ENCODE measurements at places on chromosomes 11 and 22.
A peak's percentile ranks its signal among the peaks of the same experiment; 100 is the strongest.

DNA sequence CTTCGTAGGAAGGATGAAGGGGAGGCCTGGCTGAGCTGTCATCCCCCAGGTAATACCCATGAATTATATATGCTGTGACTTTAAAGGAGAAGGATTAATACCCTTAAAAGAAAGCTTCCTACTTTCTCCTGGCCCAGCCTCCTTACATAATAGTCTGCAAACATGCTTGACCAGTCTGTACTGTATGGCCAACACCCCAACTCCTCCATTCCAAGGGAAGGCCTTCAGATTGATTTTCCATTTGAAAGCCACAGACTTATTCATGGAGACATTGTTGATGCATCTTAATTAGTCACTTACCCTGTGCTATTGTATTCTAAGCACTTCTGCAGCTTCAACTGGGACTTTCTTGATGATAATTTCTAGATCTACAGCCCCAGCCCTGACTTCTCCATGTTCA lies 2.0 kb downstream of the PAAF1 start:
- DNase-seq, result no peak

- DNase-seq, result no peak
These were observed 368.6 kb downstream of the TBC1D22A start for GRCh38 chr22:47130883-47131631.

- DNase-seq, result no peak
These were observed 118.3 kb downstream of the WT1 start for GRCh38 chr11:32316858-32317642.

- DNase-seq, result no peak
These were observed 197.6 kb upstream of the BLID start for GRCh38 chr11:122313581-122313980.

DNA sequence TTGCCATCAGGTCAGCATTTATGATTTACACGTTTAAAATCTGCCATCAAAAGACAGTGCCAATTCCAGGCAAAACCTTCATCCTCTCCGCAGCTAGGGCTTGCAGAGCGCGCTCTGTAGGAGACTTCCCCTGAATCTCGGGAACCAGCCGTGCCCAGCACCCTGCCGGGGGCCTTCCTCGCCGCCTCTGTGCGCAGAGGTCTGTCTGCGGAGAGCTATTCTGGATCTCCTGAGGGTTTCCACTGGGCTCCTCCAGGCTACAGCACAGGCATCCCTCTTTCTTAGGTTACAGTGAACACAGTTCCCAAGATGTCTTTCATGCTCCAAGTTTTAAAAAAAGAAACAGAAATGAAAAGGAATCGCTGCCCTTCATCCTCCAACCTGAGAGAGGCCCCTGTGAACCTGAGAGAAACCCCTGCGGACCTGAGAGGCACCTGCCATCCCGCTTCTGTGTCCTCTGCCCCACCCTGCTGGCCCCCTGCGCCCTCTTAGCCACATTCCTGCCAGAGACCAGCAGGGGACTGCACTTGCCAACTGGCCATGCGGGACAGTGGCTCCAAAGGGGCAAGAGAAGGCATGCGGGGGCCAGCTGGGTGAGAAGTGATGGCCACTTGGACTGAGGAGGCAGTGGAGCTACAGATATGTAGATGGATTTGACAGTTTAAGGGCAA lies 16.1 kb downstream of the TP53AIP1 start:
- DNase-seq, result peak; percentile 61

GRCh38 chr11:85685125-85685819 lies 723 bp downstream of the CCDC89 start:
- DNase-seq, result no peak

- DNase-seq, result peak; percentile 37
These were observed 141.4 kb downstream of the NTM start for GRCh38 chr11:131511794-131512193.

- DNase-seq, result no peak
These were observed 250.3 kb downstream of the BRD1 start for GRCh38 chr22:49577168-49578060.

- no peak for DNase-seq
These were observed 1402.6 kb downstream of the BRD1 start for GRCh38 chr22:48425091-48425506.

DNA sequence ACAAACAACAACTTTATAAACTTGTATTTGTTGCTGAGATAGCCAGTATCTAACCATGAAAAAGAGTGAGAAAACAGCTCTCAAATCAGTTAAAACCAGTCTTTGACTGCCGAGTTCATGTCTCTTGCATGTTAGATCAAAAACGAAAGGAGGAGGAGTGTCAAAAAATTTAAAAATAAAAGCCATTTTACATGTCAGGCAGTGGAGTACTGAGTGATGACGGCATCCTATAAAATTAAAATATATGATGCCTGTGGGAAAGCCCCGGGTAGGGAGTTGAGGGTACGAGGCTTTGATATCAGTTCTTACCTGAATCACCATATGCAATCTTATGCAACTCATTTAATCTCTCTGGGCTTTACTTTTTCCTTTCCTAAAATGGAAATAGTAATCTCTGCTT lies 117.3 kb downstream of the ETS1 start:
- DNase-seq, result no peak

DNA sequence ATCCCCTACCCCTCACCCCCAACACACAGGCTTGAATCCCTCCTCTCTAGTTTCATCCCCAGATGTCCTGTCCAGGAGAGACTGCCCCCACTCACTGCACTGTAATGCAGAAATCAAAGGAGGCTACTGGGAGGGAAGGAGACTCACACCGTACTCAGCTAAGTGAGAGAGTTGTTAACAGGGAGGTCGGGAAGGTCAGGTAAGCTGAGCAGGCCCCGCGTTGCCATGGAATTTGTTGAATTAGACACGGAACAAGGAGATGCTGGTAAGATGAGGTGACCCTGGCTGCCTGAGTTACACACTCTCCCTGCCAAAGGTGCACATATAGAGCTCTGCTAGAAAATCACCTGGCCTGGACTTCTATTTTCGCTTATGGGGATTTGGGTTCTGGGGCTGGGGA lies 197.9 kb downstream of the NXPE2 start:
- DNase-seq, result no peak

- no peak for DNase-seq
These were observed 21.6 kb downstream of the PARVG start for GRCh38 chr22:44202261-44202789.

DNA sequence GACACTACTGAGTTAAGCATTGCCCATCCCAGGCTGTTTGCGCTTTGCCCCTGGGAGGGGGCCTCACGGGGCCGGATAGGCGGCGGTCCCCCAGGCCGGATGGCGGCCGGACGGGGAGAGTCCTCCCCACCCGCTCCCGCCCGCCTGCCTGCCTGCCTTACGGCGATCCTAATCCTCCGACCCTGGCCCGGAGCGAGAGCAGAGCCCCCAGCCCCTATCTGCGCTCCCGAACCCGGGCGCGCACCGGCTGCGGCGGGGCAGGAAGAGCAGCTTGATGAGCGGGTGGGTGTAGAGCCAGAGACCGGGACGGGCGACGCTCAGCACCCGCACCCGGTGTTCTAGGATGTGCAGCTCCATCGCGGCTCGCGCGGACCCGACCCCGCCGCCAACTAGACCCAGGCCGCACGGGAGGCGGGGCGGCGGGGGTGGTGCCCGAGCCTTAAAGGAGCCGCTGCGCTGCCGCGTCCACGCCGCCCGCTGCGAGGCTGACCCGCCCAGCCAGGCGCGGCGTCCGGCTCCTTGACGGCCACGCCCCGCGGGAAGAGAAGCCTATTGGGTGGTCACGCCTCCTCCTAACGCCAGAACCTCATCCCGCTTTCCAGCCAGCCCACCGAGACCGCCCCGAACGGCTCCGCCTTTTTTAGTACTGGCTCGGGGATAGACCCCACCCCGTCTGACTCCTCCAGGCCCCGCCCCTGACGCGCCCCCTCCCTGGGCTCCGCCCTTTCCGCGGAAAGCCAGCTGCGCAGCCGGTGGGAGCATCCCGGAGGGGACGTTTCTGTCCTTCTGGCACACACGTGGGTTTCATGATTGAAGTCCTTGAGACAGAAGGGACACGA lies at the start of gene CASTOR1:
Gene CASTOR1 (minus strand): TSS at position 365 of the 839 bp plus-strand sequence. CDS start 8 bp downstream, at position 357.
- peak; percentile 89 for DNase-seq

GRCh38 chr22:27088026-27088425 lies 430.6 kb downstream of the MIAT start:
- DNase-seq, result no peak

- peak; percentile 20 for DNase-seq
These were observed 17.1 kb upstream of the BDNF start for GRCh38 chr11:27717377-27717776.

GRCh38 chr11:4459500-4459899 lies 10.4 kb downstream of the OR52K2 start:
- no peak for DNase-seq

GRCh38 chr11:133525976-133526375 lies 6.3 kb downstream of the OPCML start:
- no peak for DNase-seq

GRCh38 chr22:48182031-48182430 lies 1419.6 kb downstream of the TBC1D22A start:
- DNase-seq, result no peak

GRCh38 chr11:27282806-27283205 lies 80.2 kb downstream of the CCDC34 start:
- DNase-seq, result no peak

GRCh38 chr22:22111267-22111751 lies 128.7 kb upstream of the TOP3B start:
- no peak for DNase-seq

DNA sequence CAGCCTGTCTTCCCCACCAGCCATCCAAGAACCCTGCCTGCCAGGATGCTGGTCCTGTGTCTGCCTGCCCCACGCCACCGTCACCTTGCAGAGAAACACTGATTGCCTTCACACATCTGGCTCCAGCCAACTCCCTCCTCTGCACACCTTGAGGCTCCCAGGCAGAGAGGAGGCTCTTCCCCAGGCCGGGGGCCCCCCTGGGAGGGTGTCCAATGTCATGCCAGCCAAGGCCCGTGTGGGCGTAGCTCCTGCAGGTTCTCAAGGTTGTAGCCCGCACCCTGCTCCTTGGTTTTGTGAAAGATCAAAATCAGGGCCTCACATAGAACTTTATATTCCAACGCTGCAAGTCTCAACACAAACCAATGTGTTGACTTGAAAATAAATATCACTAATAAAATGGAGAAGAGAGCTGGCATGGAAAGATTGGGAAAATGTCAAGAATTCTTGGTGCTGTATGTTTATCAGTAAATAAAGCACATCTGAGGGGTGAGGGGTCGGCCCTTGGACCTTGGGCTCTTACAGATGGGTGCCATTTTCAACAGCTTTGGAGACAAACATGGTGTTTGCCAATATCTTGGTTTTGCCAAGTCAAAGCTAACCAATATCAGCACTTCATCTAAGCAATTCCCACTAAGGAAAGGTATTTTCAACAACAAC lies 6.7 kb upstream of the PPARA start:
- DNase-seq, result no peak

DNA sequence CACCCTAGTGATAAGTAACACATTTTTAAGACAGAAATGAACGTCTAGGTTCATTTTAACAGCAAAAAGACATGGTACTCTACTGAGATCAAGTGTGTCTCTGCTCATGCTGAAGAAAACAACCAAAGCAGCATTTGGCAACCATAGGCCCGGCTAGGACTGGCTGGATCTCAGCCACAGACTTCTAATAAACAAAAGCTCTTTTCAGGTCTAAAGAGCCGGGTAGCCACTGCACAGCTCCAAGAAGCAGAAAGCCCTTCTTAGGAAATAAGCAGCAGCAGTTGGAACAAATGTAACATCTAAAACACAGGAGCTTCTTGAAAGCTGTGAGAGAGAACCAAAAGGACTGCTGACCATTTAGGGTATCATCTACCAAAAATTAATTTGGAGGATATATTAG lies 37.6 kb downstream of the PITPNB start:
- DNase-seq, result no peak

- DNase-seq, result no peak
These were observed 130.4 kb upstream of the TEAD1 start for GRCh38 chr11:12543596-12544415.

- DNase-seq, result no peak
These were observed 27.6 kb downstream of the ADORA2A start for GRCh38 chr22:24455039-24455438.

GRCh38 chr11:47359586-47359985 lies 7.1 kb upstream of the MYBPC3 start:
- DNase-seq, result no peak

GRCh38 chr11:76783896-76784813 lies 999 bp downstream of the TSKU start:
- no peak for DNase-seq

GRCh38 chr22:23305922-23306374 lies 125.6 kb downstream of the BCR start:
- no peak for DNase-seq

- DNase-seq, result no peak
These were observed 84.9 kb upstream of the PRR5 start for GRCh38 chr22:44616882-44617655.

DNA sequence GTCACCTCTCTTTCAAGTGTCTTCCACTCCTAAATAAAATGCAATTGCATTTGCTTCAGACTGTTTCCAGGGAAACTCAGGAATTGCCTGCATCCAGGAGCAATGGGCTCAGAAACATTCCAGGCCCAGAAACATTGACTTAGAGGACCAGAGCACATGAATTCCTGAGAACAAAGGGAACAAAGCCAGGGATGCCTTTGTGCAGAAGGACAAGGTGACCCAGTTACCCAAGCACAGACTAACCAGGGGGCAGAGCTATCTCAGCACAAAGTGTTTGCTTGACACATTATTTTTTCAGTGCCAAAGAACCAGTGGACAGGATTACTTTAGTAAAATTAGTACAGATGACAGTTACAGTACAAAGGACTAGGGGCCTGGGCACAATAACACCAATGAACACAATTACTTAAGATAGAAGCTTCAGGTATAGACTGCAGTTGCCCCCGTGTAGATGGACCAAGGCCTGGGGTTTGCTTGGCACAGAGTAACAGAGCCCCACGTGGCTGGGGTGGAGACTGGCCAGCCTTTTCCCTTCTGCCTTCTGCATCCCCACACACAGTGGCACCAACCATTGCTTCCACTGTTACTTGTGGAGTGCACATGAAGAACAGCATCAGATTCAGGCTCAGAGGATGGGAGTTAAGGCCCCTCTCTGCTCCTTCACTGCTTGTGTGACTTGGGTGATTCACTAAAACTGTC lies 500.8 kb downstream of the INSC start:
- no peak for DNase-seq

GRCh38 chr11:28763876-28764275 lies 655.7 kb downstream of the METTL15 start:
- no peak for DNase-seq

DNA sequence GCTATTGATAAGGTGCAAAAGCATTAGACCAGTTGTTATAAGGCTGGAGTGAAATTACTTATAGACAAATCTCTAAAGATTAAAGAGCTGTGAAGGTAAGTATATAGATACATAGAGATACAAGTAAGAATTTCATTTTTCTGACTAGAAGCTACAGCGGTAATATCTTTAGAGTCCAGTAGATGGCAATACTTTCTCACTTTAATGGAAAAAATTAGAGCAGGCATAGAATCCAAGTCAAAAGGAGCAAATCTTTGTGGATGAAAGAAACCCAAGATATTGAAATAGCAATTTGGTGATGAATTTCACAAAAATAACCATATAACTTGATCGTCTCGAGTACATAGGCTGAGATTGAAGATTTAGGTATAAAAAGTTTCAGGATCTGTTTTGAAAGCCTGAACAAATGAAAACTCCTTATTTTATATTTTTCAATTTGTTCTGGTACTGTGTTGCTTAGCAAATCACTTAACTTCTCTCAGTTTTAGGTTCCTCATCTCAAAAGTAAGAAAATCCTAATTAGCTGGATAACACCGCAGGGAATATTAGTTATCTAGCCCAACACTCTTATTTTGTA lies 81.9 kb downstream of the UVRAG start:
- peak; percentile 18 for DNase-seq

- no peak for DNase-seq
These were observed 104.0 kb downstream of the APOL5 start for GRCh38 chr22:35821654-35822053.
